Activated naive CD8-positive, alpha-beta T cell treated with anti-CD3 and anti-CD28 coated beads, Interleukin-2, amount 10 ng/mL, durations not matched to agents 7 days and 5 days (primary cell): ENCODE measurements at places on chromosomes 4 and X.

DNA sequence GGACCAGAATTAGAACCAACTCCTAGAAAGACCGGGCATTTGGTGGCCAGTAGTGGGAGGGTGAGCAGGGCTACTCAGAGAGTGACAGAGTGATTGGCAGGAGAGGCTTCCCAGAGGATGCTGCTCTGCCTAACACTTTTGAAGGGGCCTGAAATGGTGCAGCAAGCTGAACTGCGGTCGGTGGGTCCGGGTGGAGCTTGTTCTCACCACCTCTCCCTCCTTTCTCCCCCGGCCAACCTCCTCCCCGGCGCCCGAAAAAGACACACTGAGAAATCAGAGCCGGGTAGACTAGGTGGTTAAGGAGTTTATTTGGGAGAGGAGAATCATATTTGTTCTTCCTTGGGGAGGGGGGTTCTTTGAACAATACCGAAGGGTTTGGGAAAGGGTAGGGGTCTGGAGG, 1.4 kb upstream of the PRICKLE3 start:
- DNase-seq, result no peak

DNA sequence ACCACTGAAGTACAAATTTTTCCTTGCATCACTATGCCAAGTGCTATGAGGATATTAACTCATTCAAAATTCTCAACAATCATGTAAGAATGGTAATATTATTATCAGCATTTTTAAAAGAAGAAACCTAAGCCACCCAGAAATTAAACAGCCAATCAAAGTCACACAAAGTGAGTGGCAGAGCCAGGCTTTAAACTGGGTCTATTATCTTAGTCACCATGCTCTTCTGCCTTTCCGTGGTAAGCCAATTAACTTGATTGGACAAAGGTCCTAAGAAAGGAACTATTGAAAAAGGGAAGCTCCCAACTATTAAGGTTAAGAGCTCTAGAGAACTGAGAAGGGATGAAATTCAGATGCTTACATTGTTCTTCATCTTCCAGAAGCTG, 111.5 kb downstream of the ASB9 start:
- DNase-seq, result no peak

GRCh38 chr4:109969087-109969486, 56.4 kb downstream of the EGF start:
- DNase-seq, result no peak

- DNase-seq, result no peak
Observed at GRCh38 chrX:15293451-15293850, 22.0 kb downstream of the ASB11 start.

DNA sequence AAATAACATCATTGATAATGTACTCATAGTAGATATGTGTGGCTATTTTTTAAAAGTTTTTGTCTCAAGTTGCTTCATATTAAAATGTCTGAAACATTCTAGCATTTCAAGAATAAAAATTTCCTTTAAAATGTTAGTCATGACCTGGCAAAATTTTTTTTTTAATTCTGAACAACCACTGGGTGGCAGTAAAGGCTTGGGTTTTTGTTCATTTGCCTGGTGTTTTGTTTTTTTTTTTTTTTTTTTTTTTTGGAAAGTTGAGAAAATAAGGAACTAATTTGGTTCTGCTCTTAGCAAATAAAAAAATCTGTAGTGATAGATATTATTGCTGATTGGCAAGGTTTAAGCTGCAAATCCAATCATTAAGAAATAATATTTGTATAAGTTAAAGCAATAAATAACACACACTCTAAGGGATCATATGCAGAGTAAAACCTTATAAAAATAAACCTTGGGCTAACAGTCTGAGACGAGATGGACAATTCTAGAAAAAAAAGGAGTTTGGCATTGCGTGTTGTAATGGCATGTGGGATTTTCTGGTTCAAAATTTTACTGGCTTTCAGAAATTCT, 81.4 kb downstream of the CEP44 start:
- DNase-seq, result no peak

GRCh38 chr4:36024901-36025660, 219.2 kb downstream of the ARAP2 start:
- no peak for DNase-seq

GRCh38 chr4:22471999-22472461, 43.8 kb downstream of the ADGRA3 start:
- DNase-seq, result no peak

- no peak for DNase-seq
Observed at GRCh38 chr4:32564626-32565025, 1844.5 kb downstream of the PCDH7 start.

DNA sequence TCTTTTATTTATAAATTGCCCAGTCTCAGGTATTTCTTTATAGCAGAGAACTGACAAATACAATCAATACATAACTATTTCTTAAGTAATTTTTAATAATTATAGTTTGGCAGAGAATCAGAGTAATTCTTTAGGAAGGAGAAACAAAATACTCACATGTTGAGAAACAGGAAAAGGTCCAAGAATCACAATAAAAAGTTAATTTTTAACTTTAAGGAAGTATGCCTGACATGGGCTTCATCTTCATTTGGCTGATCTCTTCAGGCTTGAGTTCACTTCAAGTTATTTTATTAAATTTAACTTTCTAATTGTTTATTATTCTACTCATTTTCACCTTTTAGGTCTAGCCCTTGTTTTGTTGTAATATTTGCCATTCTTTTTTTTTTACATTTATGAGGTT, 36.1 kb upstream of the RNF150 start:
- DNase-seq, result no peak

DNA sequence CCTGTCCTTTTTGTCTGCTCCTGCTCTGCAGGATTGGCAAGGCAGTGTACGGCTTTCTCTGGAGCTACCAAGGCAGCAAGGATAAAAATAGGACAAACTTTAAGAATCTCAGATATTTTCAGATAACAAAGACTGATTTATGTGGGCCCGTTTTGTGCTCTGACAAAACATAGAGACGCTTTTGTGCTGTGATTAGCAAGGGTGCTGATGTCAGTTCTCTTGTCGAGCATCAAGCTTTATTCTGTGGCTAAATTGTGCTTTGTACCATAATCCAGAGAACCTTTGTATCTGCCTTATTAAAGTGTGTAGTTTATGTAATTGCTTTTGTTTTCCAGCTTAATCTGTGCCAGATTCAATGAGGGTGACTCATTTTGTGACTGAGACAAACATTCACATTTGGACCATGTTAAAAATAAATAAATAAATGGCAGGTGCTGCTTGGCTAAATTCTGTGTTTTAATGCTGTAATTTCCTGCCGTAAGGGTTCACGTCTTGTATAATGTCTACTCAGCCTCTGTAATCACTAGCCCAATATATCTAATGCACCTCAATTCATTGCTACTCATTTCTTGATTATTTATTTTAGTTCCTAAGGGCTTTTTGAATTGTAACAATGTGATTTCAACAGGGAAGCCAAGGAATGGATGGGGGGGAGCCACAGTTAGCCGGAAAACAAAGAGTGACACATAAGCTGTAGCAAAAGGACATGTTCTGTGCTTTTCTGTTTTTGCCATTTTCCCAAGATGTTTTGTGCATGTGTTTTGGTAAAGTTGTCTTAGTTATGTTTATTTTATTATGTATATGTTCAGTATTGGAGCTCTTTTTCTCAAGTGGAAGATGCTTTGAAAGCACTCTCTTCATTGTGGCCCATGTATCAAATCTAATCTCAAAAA, 75.1 kb downstream of the GAB1 start:
- DNase-seq, result no peak

DNA sequence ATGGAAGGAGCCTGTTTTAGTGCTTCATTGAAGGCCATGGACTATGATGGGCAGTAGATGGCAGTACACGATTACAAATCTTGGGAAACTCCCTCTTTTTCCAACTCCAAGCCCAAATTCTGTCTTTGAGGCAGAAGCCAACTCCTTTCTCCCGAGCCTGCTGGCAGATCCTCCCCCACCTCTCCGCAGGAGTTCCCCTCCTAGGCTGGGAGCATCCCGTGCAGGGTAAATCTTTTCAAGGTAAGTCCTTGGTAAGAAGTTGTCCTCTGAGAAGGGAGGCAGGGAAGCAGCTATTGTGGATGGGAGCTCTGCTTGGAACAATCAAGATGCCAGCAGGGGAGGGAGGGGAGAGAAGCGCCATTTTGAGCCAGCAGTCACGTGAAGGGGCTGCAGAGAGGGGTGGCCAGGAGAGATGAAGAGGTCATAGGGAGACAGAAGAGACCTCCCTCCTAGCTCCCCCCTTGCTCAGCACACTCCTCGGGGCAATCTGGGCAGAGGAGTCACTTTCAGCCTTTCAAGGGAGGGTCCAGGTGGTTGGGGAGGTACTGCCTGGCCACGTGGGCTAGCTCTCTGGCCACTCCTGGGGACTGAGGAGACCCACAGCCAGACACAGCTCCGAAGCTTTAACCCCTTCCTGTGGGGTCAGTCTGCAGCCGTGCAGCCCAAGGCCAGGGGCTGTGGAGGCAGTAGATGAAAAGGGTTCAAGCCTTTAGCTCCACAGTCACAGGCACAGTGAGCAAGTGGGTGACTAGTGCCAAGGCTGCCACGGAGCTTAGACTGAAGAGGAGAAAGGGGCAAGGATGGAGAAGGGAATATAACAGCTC, 9.6 kb downstream of the CC2D2A start:
- DNase-seq, result no peak

DNA sequence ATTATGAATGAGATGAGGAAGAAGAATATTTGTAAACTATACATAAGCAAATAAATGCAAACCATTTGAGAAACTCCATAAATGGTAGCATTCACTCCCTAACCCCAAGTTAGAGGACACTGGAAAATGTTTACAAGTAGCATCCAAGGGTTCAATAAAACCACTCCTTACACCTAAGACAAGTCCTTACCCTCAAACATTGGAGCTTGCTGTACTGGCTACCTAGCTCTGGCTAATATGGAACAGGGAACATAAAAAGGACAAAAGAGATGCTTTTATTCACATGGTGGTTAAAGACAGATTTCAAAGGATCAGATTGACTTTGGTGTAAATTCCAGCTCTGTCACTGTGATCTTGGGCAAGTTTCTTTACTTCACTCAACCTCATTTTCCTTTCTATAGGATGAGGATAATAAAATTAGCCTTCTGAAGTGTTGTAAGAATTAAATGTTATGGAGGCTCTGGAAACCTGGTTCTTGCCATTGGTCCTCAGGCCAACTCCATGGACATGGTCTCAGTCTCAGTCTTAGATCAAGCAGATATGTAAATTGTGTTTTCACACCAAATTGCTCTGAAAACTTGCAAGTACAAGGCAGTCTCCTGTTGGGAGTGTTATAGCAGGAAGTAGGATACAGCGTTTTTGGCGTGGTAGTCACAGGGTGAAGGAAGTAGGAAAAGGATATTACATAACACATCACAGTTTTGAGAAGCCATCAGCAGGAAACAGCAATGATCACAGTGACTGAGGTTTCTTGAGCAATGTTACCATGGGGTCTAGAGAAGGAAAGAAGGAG, 3.3 kb downstream of the CXCL1 start:
- no peak for DNase-seq

DNA sequence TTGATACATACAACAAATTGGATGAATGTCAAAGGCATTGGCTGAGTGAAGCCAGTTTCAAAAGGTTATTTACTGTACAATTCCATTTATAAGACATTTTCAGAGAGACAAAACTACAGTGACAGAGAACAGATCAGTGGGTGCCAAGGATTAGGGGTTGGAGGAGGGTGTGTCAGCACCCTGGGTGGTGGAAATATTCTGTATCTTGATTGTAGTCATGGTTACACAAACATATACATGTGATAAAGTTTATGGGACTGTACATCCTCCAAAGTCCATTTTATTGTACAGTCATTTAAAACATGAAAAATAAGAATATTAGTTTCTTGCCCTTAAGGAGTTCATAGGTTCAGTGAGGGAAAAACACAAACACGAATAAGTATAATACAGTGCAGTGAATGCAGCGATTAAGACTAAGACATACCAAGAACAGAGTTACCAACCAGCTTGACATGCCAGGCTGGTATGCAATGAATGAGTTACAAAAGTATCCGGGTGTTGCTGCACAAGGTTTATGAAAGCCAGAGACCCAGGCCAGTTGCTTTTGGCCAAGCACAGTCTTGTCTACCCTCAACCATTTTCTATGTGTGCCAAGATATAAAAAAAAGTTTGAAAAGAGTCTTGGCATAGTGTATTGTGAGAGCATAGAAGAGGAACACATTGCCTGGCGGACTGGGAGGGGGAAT, 123.6 kb downstream of the MSL3 start:
- no peak for DNase-seq

GRCh38 chr4:156941940-156942548, 29.6 kb downstream of the PDGFC start:
- DNase-seq, result no peak

DNA sequence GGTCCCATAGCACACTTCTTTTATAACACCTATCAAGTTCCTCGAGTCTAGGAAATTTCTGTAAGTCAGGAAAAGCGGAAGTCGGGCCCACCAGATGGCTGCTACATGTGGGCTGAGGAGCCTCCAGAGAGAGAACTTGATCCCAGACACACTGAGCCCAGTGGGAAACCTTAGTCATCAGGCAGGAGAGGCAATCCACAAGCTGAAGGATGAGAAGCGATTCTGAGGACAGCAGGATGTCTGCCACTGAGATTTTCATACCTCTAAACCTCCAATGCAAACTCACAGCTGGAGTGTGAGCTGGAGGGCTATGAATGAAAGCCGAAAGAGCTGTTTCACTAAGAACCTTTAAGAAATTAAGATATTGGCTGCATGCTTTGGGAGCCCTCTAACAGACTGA, 52.6 kb upstream of the PDHA1 start:
- DNase-seq, result no peak

- no peak for DNase-seq
Observed at GRCh38 chrX:78111140-78111931, 7.3 kb downstream of the PGK1 start.

- DNase-seq, result no peak
Observed at GRCh38 chrX:43165343-43165920, 387.5 kb upstream of the PPP1R2C start.

DNA sequence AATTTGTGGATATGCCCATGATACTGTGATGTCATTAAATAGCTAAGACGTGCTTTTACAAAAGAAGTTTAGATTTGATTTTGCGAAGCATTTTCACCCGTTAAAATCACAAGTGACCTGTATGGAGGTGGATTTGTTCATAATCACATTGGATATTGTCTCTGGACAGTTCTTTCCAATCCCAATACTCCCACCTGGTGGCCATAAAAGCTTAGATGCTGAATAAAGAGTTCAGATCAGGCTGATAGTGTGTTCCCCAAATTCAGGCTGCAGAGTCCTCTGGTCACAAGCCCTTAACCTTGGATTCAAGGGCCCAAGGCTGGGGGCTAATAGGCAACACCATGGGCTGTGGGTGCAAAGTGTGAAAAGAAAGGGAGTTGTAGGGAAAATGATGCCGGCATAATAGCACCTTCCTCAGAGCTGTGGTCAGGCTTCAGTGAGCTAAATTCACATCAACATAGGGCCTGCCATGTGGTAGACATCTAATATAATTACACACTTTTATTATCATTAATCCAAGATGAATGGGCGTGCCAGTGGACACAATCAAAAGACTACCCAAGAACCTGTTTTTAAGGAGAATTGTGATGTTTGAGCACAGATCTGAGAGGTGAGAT, 28.1 kb downstream of the SMIM43 start:
- DNase-seq, result no peak

GRCh38 chrX:120429776-120430540, 39.1 kb downstream of the LAMP2 start:
- no peak for DNase-seq
